Astrocyte (in vitro differentiated cells and primary cell): ENCODE measurements at places on chromosomes 12 and 14.

- no peak for DNase-seq
These were observed 748 bp downstream of the MAPKAPK5 start for GRCh38 chr12:111842556-111843396.

GRCh38 chr12:15049461-15050153, 76.8 kb downstream of the PDE6H start:
- no peak for DNase-seq

DNA sequence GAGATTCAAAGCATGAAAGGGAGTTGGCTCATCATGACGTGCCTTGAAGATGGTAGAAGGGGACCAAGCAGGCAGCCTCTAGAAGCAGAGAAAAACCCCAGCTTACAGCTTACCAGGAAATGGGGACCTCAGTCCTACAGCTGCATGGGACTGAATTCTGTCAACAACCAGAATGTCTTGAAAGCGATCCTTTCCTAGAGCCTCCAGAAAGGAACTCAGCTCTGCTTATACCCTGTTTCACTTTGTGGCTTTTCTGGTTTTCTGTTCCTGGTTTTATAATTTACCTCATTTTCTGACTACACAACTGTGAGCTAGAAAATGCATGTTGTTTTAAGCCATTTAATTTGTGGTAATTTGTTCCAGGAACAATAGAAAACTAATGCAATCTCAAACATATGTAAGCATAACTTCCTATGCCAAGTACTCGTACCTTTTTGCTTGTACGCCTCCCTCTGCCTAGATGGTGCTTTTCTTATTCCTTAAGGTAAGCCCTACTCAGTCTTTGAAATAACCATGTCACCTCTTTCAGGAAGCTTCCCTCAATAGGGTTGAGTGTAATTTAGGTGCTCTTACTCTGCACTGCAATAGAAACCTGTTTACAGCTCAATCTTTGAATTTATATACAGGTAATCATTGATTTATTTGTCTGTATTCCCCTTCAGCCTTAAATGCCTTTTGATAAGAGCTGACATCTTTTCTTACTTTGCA, 348.8 kb downstream of the TMEM117 start:
- DNase-seq, result no peak

- no peak for DNase-seq
These were observed 22.1 kb upstream of the CEP83 start for GRCh38 chr12:94481734-94482133.

DNA sequence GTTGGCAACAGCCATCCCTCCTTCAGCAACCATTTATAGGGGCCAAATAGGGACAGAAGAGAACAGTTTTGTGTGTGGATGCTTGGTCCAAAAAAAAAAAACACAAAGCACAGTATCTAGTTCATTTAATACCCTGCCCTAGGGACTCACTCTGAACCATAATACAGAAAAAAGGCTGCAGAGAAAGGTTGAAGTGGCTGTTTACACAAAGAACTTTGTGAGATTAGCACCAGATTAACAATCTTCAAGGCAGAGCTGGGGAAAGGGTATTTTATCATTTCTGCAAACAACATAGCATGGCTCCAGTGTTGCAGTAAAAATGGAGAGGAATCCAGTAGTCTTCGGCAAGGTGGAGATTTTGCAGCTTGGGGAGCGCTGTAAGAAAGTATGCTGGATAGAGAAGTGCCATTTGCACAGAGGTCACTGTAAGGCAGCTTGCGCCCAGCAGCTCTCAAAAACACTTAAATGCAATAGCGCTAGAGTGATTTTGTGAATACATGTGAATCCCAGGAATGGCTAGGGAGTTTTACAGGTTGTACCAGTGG, 124.2 kb upstream of the PLEKHA5 start:
- DNase-seq, result no peak

DNA sequence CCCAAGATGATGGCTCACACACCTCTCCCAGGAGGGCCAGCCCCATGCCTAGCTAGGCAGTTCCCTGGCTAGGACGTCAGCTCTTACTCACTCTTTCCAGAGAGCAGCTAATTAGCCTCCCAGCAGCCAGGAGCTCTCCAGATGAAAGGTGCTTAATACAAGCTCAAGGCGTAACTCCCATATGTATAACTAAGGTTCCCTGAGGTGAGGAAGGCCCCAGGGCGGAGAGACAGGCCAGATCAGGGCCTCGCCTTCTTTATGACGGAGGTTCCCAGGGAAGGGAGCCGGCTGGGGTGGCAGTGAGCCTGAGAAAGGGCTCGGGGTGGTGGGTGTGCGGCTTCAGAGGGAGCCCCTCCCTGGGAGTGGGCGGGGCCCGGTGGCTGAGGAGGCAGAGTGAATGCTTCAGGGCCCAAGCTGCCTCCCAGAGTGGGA, 26.4 kb upstream of the ZFP36L1 start:
- DNase-seq, result peak; percentile 88

DNA sequence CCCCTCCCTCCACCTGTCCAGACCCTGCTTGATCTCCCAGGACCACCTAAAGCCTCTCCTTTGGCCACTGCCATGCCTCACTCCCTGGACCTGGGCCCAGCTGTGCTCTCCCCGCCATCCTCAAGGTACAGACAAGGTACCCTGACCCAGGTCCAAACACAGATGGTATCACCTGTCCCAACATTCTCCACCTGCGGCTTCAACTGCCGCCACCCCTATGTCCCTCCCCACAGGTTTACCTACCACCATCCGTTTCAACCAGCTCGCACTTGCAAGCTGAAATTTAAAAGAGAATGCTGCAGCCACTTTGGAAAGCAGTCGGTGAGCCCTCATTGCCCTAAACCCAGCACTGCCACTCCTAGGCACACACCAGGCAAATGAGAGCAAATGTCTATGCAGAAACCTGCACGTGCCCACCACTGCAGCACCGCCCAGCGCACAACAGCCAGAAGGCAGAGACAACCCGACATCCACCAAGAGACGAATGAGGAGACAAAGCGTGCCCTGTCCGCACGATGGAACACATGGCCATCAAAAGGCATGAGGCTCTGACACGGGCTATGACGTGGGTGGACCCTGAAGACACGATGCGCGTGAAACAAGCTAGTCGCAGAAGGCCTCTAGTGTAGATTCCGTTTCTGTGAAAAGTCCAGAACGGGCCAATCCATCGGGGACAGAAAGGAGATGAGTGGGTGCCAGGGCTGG, 71.0 kb downstream of the RFLNA start:
- DNase-seq, result no peak

DNA sequence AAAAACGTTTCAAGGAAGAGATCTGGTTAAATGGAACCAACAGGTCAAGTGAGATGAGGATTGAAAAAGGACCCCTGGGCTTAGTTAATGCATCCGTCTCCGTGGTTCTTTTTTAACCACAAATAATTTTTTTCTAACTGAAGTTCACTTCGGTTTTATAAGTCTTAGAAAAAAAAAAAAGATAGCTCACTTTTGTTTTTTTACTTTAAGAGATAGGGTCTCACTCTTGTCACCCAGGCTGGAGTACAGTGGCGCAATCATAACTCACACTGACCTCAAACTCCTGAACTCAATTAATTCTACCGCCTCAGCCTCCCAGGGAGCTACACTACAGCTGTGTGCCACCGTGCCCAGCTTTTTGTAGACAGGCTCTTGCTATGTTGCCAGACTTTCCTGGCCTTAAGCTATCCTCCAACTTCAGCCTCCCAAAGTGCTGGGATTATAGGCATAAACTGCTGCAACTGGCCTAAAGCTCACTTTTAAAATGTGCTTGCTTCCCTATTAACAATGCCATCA, 11.8 kb downstream of the HNRNPC start:
- no peak for DNase-seq

DNA sequence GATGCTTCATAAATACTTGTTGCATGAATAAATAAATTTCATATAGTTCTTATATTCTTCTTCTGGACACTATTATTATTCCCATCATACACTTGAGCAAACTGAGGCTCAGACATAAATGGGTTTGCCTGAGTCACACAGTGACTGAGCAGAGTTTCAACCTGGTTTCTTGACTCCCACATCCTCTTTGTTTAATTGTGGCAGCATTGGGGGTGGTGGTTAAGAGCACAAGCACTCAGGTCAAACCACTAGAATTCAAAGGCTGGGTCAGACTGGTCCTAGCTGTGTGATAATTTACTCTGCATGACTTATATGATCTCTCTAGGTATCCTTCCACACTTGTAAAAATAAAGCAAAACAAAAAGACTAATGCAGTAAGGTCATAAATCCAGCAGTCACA, 274.9 kb upstream of the SRRM4 start:
- DNase-seq, result no peak

- DNase-seq, result no peak
These were observed 17.4 kb downstream of the LGALS3 start for GRCh38 chr14:55146425-55146824.

DNA sequence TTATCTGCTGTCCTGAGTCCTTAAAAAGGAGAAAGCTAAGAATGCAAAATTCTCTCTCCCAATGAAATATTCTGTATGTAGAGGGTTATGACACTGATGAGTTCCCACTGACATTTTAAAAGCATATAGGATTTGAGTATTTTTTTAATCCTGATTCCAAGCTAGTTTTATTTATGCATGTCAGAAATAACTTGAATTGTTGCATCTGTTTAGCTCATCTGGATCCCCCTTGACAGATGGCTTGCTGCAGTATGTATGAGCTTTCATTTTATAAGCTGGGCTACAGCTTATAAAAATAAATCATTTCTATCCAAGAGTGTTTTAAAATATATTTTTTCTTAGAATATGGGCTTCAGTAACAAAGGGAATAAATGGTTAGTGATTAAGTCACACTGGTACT, 495.3 kb downstream of the NELL2 start:
- DNase-seq, result no peak

DNA sequence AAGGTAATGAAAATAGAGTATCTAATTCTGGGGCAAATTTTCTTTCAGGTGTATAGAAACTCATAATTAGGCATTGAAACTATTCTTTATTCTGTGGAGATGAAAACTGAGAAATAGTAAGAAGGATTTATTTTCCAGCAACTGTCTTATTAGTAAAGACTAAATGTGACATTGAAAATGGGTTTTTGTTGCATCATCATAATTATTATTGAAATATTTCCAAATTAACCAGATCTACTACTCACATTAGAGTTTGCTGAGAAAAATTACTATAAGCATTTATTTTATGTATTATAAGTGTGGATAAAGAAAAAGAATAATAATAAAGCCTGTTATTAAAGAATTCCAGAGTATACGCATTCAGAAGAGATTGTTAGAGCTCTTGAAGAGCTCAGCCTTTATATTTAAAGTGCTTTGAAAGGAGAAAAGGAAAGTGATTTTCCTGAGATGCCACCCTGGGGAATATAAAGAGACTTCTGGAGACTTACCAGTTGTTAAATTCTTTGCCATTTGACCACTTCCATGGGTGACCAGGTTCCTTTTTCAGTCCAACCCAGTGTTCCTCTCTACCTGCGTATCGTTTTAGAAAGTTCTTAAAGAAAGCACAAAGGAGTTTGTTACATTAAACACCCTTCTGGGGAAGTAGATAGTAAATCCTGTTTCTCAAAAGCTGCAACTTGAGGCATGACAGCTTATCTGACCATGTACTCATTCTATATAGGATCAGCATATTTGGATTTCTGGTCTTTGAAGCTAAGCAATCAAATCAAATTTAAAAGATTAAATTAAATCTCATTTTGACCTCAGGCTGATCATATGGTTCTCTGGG, 6.4 kb downstream of the CD69 start:
- no peak for DNase-seq

DNA sequence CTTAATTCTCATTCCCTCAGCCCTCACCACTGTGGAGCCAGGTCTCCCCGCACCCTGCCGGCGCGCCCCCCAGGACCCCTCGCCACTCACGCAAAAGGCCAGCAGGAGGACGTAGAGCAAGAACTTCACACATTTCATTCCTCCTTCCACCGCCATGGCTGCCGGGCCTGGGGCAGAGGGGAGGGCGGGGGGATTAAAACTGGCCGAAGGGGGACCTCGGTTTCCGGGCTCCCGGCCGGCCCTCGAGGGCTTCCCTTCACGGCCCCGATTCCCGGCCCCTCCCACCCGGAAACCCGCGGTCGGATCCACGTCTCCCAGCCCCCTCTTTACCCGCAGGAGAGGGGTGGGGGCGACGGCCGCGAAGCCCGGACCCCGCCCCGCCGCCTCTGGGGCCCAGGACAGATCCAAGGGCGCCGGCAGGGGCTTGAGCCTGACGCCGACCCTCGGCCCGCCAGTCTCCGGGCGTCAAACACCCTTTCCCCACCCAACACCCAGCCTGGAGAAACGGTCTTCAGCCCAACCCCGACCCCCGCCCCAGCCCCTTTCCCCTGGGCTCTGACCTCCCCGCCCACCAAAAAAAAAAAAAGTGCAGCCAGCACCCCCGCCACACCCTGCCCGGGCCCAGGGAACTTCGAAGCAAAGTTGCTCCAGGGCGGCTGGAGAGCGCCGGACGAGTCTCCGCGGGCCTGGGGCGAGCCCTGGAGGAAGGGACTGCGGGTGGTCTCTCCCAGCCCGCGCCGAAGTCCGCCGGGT, 447 bp downstream of the CD63 start:
- DNase-seq, result no peak

DNA sequence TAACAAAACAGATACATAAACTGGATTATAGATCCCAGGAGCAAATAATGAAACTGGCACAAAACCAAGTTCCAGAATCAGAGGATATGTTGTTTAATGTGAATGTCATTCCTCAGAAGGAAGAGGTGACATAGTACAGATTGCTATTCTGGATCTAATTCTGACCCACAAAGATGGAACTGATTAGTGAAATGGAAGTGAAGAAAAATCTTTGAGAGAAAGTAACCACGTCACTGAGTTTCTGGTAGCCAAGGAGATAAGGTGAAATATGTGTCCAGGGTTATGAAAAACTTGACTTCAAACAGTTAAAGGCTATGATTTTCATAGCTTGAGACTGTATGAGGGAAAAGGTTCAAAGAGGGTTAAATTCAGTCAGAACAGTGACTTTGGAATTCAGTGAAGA, 8.3 kb downstream of the OR10AD1 start:
- peak; percentile 28 for DNase-seq

GRCh38 chr14:104751539-104752422, 1.2 kb upstream of the SIVA1 start:
- no peak for DNase-seq

DNA sequence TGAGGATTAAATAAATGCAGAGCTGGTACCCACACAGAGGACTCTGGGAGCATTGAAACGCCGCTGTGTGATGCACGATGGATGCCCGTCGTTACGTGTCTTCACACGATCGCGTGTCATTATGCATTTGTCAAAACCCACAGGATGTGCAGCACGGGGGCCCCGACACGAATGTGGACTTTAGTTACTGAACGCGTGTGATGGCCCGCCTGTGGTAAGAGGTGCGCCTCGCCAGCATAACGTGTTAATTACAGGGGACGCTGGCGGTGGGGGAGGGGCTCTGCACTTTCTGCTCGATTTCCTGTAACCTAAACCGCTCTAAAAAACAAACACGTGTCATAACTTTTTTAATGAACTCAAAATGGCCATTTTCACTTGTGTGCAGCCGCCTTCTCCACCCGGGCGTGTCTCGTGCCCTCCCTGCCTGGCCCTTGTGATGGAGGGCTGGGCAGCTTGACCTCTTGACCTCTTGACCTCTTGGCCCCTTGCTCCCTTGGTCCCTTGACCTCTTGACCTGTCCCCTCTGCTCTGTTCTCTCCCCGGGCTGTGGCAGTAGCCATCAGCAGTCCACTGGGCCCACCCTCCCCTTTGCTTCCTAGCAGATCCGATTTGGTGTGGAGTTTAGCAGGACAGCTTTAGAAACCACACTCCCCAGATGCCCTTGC, 33.7 kb upstream of the GALNT9 start:
- no peak for DNase-seq

GRCh38 chr12:109521831-109522230, 44.4 kb downstream of the UBE3B start:
- no peak for DNase-seq
